ENCODE measurements at places on chromosomes 11 and 22. TPM values are rescaled to one million over a fixed set of nuclear protein-coding genes. Genes with fewer than 3 reads are reported as not detected.

RASL10A gene
- total RNA-seq: not detected

SCGB1D4 gene
- total RNA-seq: not detected

SF3A1 gene
- total RNA-seq: 25.1 TPM

MPPED2 gene
- total RNA-seq: not detected

DUSP8 gene
- total RNA-seq: 2.9 TPM

DEUP1 gene
- not detected for total RNA-seq

HIRA gene
- 11.7 TPM for total RNA-seq

AIP gene
- total RNA-seq: 99.9 TPM

ISX gene
- not detected for total RNA-seq

BLID gene
- total RNA-seq: 1.5 TPM

OR51M1 gene
- not detected for total RNA-seq

KCNJ5 gene
- total RNA-seq: 0.46 TPM

DNA sequence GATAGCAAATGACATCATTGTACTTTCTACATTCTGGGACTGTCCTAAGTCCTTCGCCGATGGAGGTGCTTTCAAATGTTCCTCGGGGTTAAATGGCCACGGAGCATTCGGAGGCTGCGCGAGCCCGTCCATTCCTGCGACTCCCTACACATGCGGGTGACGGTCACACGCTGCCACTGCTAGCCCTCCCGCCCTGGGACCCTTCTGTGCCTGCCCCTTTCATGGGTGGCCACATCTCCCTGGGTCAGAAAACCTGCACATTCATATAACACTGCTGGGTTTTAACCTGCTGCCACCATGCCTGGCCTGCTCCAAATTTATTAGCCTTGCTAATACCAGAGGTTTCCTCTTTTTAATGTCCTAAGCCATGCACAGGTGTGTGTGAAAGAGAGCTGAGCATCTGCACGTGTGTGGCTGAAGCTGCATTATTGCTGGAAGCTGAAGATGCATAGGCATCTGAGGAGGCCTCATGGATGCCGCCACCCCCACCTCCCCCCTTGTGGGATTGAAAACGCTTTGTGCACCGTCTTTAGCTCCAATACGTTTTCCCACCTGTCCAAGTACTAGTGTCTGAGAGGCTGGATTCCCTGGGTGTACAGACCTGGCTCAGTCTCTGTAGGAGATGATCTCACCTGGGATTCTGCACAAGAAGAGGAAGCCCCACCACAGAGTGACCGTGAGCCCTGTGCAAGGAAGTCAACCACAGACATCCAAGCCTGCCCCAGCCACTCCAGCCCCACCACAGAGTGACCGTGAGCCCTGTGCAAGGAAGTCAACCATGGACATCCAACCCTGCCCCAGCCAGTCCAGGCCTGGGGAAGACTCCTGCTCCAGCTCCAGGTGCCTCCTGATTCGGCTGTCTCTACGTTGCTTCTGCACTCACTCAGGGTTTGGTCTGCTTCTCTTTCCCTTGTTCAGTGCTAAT lies 626.4 kb downstream of the BRD1 start:
- no peak for DNase-seq

DNA sequence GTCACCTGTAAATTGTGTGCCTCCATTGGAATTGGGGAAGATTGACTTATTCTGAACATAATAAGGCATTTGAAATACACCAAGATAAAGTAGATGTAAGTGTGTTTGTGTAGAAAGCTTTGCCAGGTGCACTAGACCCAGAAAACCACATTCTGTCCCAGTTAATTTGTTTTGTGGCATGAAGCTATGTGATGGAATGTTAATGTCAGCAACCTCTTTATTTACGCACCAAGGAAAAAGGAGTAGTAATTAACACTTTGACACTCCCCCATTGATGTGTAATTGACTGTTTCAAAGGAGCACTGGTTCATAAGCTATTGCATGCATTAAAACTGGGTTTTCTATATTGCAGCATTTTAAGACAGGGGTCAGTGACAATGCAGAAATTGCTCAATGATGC lies 14.3 kb downstream of the EIF3M start:
- DNase-seq: no peak

- DNase-seq: no peak
These were observed 11.8 kb downstream of the NAP1L4 start for GRCh38 chr11:2980168-2980840.

- DNase-seq: no peak
These were observed 53.6 kb downstream of the ANO1 start for GRCh38 chr11:70131606-70132190.

DNA sequence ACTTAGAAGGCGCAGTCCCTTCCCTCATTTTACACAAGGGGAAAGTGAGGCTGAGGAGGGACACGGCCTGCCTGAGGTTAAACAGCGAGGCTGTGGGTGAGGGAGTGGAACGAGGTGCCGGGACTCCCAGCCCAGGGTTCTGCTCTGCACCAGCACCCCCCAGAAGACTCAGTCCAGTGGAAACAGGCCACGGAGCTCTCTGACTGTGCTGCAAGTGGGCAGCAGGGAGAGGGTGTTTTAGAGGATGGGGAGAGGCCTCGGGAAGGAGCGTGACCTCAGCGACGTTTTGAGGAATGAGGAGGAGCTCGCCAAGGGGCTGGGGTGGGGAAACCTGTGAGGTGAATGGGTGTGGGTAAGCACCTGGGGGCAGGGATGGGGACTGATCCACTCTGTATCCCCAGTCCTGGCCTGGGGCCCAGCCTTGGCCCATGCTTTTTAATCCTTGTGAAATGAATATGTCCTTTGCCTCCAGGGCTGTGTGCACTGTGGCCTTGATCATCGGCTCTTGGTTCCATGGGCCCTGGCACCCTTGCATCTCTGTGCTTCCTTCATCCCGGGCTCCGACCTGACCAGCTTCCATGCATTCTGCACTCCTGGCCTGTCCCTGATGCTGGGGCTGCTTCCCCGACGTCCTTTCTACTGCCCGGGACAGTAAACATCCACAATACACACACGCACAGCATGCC lies 44.2 kb downstream of the SHISAL1 start:
- no peak for DNase-seq

DNA sequence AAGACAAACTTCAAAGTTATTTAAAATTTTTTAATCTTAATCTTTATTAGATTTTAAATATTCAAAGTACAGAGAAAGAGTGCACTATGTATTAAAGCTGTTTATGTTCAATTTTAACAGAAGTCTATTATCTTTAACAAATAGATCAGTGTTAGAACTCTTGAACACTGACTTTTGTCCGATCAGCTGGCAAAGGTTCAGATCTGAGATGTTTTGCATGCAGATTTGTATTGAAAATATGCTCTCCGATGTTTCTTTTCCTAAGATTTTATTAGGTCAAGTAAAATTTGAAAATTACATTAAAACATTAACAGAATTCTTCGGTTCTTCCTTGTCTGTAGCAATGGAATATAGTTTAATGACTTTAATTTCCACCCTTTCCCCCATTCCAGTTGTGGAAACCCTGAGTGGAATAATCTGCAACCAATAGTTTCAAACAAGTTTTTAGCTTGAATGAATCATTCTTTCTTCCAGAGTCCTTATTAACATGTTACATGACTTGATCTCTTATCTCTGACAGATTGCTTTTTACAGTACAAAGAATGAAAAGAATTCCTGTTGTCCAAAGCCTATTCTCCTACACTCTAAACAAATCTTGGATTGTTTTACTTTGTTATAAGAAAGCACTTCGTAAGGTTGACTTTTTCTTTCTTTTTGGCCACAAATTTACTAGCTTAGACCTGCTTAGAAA lies 11.4 kb upstream of the TCP11L1 start:
- DNase-seq: peak; percentile 50

GRCh38 chr11:58509748-58510147 lies 1.8 kb upstream of the OR5B21 start:
- no peak for DNase-seq

DNA sequence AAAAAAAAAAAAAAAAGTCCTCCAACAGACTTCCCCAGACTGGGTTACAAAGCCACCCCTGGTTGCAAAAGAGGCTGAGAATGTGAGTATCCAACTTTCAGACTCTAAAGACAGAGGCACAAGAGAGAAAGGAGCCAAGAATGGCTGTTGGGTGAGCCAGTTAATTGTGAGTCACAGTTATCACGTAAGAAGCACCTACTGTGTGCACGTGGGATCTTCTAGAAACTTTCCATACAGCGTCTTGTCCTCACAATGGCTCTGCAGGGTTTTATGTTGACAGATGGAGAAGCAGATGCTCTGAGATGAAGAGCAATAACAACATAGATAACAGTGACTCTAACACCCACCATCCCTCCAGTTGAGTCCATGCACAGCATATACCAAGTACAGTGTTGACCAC lies 41.0 kb downstream of the CD82 start:
- no peak for DNase-seq

GRCh38 chr11:12502046-12502445 lies 124.7 kb downstream of the PARVA start:
- no peak for DNase-seq

DNA sequence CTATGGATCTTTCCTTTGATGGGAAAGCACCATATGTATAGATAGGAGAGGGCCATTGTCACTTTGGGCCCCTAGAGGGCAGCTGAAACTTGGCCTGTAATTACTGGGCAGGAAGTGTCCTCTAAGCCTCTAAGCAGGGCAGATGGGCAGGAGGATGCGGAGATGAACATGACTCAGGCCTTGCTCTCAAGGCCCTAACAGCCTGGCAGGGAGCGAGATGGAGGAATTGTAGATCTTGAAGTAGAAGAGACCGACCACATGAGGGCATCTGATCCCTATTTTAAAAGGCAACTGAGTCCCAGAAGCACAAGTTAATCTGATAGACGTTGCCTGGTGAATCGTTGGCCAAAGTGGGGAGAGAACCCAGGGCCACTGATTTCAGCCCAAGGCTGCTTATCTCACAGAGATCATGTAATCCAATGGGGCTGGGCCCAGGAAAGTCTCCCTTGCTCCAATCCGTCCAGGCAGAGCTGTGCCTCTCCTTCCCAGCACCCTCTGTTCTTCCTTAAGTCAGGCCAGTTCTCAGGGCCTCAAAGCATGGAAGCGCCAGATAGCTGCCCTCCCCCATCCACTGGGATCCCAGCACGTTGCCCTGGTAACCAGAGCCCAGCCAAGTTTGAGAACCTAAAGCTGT lies 2.5 kb upstream of the SEPTIN3 start:
- DNase-seq: peak; percentile 81

- DNase-seq: no peak
These were observed 1.4 kb downstream of the GNB1L start for GRCh38 chr22:19853058-19853878.

DNA sequence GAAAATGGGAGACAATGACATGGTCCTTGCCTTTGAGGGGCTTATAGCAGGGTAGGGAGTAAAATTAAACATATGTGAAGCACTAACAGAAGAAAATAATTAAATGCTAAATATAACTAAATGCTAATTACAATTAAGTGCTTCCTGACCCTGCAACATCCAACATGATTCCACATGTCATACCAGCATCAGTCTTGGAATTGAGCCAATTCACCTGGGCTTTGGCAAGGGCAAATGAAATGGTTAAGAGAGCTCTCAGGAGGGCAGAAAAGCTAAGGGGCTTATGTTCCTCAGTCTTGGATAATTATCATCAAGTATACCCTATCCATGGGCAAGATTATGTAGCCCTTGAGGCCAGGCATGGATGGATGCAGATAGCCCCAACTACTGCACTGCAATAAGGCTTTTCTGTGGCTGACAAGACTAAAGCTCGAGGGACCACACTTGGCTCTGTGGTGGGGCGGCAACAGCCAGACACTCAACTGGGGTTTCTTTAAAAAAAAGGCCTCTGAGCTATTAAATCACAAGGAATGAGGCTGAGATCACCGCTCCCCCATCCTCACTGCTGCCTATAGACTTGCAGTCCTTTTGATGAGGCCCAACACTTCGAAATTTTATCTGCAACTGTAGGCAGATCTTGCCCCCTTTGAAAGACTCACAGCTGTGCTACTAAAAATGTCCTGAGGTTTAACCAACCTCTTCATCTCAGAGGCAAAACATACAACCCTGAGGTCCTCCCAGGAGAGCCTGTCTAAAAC lies 39.0 kb downstream of the IL18BP start:
- DNase-seq: no peak

DNA sequence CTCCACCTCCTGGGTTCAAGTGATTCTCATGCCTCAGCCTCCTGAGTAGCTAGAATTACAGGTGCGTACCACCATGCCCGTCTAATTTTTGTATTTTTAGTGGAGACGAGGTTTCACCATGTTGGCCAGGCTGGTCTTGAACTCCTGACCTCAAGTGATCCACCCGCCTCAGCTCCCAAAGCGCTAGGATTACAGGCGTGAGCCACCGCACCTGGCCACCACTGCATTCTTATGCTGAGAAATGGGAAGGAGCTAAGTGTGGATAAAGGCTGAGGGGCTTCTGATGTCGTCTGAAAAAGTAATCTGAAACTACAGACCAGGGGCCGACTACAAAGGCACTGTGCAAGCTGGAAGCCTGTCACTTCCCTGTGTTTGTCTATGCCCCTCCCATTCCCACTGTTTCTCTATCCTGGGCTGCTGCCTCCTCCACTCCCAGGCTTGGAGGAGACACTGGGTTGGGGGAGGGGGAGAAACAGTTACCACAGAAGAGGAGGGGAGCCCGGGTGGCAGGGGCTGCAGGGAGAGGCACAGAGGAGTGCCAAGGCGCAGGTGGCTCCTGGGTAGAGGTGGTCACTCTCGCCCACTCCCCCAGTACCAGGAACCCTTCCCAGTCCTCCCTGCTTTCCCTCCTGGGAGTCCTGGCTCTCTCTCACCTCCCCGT lies 2.9 kb upstream of the MTA2 start:
- no peak for DNase-seq

GRCh38 chr11:133636711-133637355 lies 104.5 kb upstream of the OPCML start:
- DNase-seq: no peak

- DNase-seq: no peak
These were observed 6.3 kb upstream of the SAMM50 start for GRCh38 chr22:43948836-43949406.

DNA sequence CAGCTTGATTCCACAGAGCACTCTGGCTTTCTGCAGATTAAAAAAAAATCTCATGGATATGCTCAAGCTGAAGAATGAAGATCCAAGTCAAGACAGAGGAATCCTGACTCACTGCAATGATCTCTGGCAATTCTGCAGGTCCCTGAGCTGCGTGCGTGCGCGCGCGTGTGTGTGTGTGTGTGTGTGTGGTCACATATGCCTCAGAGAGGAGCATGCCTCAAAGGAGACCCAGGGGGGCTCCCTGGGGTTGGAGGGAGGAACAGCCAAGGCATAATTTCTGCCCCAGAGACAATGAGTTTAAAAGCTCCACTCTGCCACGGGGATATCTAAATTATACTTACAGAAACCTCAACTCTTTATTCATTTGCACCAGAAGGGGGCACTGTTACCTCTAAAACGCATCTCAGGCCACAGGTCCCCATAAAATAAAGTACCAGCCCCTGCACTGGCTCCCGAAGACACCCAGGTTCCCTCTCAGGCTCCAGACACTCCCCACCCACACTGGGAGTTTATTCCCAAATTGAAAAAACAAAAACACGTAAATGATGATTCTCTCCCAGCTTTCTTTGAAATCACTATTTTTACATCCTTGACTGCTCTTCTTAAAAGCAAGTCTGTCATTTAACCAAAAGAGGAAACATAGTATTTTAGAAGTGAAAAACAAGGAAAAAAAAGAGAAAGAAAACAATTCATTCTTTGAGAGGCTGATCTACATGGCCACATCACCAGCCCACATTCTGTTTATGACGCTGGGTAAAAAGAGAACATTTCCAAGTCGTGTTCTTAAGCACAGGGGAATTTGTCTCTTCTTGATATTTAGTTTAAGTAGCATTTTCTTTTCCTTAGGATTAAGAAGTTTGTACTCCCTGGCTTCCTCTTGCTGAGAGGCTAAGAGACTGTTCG lies 401.0 kb downstream of the LARGE1 start:
- peak; percentile 8 for DNase-seq

GRCh38 chr11:113014262-113015097 lies 53.3 kb downstream of the NCAM1 start:
- no peak for DNase-seq

- no peak for DNase-seq
These were observed 9.9 kb downstream of the MAPK1 start for GRCh38 chr22:21857481-21857914.

Measured in A172 (cell line).